Activated naive CD4-positive, alpha-beta T cell treated with anti-CD3 and anti-CD28 coated beads, Interleukin-2, amount 50 U/mL, for 72 hours (primary cell): ENCODE measurements at places on chromosomes 2 and 18. TPM values are rescaled to one million over a fixed set of nuclear protein-coding genes. Genes with fewer than 3 reads are reported as not detected.

EVA1A gene
- 0.72 TPM for total RNA-seq

FAM228A gene
- 0.30 TPM for total RNA-seq

CDH19 gene
- total RNA-seq, result not detected

IKZF2 gene
- 1.8 TPM for total RNA-seq

ADRA2B gene
- 0.47 TPM for total RNA-seq

BMP10 gene
- not detected for total RNA-seq

DYTN gene
- not detected for total RNA-seq

CXCR4 gene
- 196 TPM for total RNA-seq

HOXD3 gene
- total RNA-seq, result not detected

TTN gene
- total RNA-seq, result 9.2 TPM

MARCHF4 gene
- not detected for total RNA-seq

PAIP2B gene
- total RNA-seq, result 2.5 TPM

OSR1 gene
- not detected for total RNA-seq

IL36RN gene
- not detected for total RNA-seq

GRHL1 gene
- total RNA-seq, result 0.59 TPM

DCAF17 gene
- total RNA-seq, result 17.6 TPM

CCDC102B gene
- total RNA-seq, result 3.5 TPM

KIF5C gene
- total RNA-seq, result 16.4 TPM

THAP4 gene
- 45.8 TPM for total RNA-seq

NXPH2 gene
- total RNA-seq, result not detected

GPR55 gene
- 2.6 TPM for total RNA-seq

FOXI3 gene
- total RNA-seq, result not detected

FBLN7 gene
- total RNA-seq, result 48.5 TPM

IL36B gene
- not detected for total RNA-seq

NTSR2 gene
- total RNA-seq, result not detected

PDE1A gene
- not detected for total RNA-seq

AQP12A gene
- total RNA-seq, result not detected

KCNIP3 gene
- total RNA-seq, result not detected

RBM44 gene
- total RNA-seq, result 1.0 TPM

ALPI gene
- not detected for total RNA-seq

SNX17 gene
- 56.4 TPM for total RNA-seq

ALPG gene
- not detected for total RNA-seq

C2orf80 gene
- total RNA-seq, result not detected

INPP5D gene
- total RNA-seq, result 70.7 TPM

VRK2 gene
- 20.9 TPM for total RNA-seq

FARP2 gene
- total RNA-seq, result 32.8 TPM

HAT1 gene
- 75.4 TPM for total RNA-seq

CABYR gene
- total RNA-seq, result 0.84 TPM

TEKT4 gene
- not detected for total RNA-seq

PSMA8 gene
- 0.73 TPM for total RNA-seq

VIT gene
- not detected for total RNA-seq

NT5C1B gene
- total RNA-seq, result not detected

RAB6C gene
- total RNA-seq, result not detected

MARCHF7 gene
- 84.9 TPM for total RNA-seq

ALPP gene
- 0.53 TPM for total RNA-seq

GYPC gene
- 161 TPM for total RNA-seq

TWIST2 gene
- not detected for total RNA-seq

RGPD4 gene
- 0.16 TPM for total RNA-seq

MROH2A gene
- not detected for total RNA-seq
